SK-N-SH treated with all-trans-retinoic acid at 6 μM for 48 hours (cell line): ENCODE measurements at places on chromosomes 1 and 21.

DNA sequence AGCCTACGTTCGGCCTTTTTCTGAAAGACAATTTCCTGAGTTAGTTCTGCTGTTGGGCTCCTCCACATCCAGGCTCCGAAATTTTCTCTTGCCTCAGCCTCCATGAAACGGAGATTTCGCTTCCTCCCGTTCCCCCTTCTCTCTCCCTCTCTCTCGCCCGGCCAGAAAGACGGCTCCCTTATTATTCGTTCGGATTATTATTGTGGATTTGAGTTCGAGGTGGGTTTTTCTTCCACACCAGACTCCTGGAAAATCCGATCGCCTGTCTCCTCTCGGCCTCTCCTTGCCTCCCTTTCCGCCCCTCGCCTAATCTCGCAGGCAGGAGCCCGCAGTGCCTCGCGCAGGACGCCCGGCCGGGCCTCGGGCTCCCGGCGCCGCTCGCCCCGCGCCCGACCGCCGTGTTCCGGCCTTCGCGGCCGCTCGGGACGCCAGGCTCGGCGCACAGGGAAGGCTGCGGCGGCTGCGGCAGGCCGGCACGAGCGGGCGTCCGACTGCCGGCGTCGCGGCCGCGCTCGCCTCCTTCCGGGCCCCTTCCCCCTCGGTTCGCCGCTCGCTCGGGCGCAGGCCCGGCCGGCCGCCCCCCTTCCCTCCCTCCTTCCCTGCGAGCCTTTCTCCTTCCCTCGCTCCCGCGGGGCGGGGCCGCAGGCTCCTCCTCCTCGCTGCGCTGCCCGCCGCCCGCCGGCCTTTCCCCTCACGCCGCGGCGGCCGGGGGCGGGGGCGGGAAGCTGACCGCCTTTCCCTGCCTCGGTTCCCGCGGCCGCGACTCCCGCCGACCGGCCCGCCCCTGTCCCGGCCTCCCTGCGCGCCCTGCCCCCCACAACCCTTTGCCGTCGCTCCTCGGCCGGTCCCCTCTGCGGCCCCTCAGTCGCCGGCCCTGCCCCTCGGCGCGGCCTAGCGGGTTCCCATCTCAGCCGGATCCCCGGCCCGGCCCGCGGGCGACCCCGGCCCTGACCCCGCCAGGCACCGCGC, at the start of gene ARHGEF11:
TSS of gene ARHGEF11 (minus strand) at position 493 of the 969 bp plus-strand sequence. CDS start 1,412 bp downstream, outside the sequence.
- peak; percentile 95 for ATAC-seq

- no peak for ATAC-seq
Observed at GRCh38 chr1:49036700-49037099, 260.0 kb upstream of the BEND5 start.

DNA sequence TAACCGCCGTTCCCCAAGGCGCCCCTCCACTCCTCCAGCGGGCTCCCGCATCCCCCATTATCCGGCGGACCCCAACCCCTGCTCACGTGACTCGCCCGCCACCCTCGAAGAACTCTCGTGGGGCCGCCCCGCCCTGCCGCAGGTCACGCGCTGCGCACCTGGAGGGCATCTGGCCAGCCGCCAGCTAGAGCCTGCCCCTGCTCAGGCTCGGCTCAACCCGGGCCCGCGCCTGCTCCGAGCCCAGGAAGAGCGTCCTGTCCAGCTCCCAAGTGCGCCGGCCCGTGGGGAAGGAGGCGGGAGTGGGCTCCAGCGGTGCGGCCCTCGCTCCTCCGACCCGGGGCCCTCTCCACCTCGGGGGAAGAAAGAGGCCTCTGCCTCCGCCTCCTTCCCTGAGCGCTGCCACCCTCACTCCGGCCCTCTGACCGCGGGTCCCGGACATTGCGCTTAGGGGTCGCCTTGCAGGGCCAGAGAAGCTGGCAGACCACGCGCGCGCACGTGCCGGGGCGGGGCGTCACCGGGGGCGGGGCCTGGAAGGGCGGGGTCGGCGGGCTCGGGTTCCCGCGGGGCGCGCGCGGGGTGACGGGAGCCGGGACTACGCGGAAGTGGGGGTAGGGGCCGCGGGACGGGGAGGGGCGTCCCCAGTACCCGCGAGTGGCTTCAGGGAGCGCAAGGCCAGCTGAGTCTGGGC, 28.4 kb downstream of the HMGN2 start:
- peak; percentile 88 for ATAC-seq

- ATAC-seq: no peak
Observed at GRCh38 chr1:163467289-163467688, 145.5 kb downstream of the NUF2 start.

- no peak for ATAC-seq
Observed at GRCh38 chr1:205357567-205357966, 845 bp upstream of the KLHDC8A start.

- ATAC-seq: no peak
Observed at GRCh38 chr1:10835421-10835820, 39.0 kb upstream of the CASZ1 start.

DNA sequence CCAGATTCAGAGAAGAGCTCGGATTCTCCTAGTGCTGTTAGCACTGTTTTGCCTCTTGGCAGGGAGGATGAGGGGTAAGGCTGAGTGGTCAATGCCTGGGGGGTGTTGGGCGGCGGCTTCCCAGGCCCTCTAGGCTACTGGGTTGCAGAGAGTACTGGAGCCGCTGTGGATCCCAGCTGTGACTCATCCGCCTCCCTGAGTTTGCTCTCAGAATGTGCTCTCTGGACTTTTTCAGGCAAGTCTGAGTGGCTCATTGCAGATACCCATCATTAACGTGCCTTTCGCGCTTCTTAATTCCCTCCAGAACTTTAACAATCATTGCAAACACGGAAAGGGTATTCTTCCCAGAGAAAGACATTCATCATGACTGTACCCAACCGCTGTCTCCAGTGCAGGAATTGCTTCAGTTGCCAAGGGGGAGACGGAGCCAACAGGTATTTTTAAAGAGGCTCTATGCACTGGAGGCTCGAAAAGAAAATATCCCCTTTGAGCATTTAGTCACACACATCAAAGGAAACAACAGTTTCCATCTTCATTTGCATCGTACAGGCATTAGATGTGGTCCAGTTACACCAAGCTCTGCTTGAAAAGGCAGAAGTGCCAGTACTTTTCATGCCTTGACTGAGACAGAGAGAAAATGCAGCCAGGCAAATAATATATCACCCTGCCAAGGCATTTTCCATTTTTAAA, 14.4 kb upstream of the CAMTA1 start:
- ATAC-seq: peak; percentile 97

DNA sequence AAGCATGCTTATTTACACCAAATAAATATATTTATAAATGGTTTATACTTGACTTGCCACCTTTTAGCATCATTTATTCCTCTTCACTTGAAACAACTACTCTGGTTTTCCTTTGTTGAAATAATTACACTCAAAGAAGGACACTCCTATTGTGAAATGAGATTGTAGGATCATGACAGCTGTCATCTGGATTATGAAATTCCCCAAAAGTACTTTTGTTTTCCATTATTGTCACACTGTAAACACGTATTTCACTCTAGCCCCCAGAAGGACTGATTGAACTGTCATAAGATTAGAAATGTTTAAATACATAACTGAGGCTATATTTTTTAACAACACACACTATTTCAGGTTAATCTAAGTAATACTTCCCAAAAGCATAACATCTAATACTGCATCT, 593.8 kb downstream of the LRRIQ3 start:
- no peak for ATAC-seq

- peak; percentile 76 for ATAC-seq
Observed at GRCh38 chr1:152188673-152189591, 29.9 kb upstream of the RPTN start.

GRCh38 chr1:57882072-57882471, 458.2 kb upstream of the DAB1 start:
- peak; percentile 50 for ATAC-seq

GRCh38 chr1:53089478-53090226, 27.6 kb downstream of the PODN start:
- ATAC-seq: peak; percentile 36; the same call in 2 of the 3 replicates

DNA sequence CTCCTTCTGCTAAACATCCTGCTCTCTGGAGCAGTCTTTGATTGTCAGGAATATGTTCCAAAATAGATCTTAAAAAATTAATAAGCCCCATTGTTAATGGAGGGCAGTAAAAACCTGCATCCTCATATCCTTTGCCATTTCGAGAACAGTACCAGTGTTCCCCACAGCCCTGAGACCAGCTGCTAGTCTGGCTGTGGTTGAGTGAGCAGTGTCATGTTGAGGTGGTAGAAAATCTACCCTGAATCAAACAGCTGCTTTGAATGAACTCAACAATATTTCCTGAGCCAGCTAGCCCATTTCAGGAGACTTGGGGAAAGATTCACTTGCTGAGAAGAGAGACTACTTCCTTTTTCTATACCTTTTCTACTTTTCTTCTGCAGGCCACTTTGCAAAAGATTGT, 24.4 kb downstream of the FABP3 start:
- ATAC-seq: no peak

DNA sequence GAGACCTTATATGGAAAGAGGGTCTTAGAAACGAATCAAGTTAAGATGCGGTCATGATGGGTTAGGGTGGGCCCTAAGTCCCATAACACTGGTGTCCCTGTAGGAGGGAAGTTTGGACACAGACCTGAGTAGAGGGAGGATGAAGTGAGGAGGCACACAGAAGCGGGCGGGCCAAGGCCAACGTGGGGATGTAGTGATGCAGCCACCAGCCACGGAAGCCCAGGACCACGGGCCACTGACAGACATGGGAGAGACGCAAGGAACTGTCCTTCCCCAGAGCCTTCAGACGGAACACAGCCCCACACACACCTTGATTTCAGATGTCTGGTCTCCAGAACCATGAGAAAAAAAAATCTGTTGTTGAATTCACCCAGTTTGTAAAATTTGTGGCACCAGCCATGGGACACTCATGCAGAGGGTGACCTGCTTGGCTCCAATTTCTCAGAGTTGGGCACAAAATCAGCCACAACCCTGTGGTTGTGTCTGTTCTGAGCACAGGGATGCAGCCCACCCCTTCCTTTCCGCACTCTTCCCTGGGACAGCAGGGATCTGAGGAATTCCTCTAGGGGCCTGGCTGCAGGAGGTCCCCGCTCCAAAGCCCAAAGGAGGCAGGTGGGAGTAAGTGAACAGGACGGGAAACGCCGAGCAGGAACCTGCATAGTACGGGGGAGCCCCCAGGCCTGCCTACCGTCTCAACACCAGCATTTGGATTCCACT, 61.1 kb downstream of the RIPK4 start:
- no peak for ATAC-seq

- ATAC-seq: peak; percentile 48
Observed at GRCh38 chr21:42038826-42039425, 28.8 kb upstream of the ZBTB21 start.

- ATAC-seq: no peak
Observed at GRCh38 chr1:65921446-65921845, 128.8 kb downstream of the PDE4B start.

DNA sequence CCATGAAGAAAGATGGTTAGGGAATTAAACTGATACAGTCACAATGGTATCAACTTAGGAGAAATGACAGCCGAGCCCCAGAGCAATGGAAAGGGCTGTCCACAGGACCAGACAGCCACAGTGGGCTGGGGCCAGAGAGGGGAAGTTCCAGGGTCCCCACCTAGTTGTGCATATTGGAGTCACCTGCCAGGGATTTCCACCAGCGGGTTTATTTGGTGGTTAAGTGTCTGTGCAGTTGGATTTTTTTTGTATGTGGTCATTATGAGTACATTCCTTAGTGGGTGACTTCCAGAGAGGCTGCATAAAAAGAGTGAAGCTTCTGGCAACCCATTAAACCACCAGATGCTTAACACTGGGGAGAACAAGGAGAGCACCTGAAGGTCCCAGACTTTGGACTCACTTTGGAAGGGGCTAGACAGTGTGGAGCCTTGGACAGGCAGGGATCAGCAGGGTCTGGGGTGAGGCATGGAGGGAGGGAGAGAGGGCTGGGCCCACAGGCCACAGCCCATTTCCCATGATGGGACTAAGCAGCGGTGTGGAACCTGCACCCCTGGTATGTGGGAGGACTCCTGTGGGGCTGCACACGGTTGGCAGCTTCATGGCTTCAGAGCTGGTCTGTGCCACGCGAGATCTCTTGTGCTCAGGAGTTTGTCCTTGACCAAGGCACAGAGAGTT, 7.8 kb upstream of the PTTG1IP start:
- ATAC-seq: peak; percentile 70

DNA sequence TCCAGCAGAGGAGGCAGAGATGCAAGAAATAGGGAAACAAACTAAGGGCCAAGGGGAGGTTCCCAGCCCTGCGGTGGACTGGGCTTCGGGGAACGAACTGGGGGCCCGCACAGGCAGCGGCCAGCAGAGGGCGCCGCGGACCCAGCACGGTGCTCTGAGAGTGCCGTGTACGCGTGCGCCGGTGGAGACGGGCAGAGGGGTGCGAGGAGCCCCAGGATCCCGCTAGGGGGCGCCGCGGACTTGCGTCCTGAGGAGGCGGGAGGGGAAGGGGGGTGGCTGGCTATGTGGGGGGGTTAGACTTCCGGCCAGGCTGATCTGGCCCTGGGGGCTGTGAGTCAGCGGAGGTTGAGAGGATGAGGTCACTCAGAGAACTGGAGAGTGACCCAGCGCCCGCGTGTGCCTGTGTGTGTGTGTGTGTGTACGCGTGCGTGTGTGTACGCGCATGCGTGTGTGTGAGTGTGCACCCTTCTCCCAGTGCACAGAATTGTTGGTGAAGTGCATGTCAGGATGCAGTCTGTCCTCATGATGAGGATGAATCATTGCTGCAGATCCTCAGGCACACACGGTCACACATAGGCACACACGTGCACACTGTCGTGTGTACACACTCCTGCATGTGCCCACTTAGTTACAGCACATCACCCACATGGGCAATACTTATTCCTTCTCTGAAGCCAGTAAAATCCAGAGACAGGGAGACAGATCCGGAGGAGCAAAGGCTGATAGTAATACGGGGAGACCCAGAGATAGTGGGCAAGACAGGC, 17.0 kb downstream of the NES start:
- ATAC-seq: peak; percentile 79

- ATAC-seq: no peak
Observed at GRCh38 chr1:202148391-202148790, 3.9 kb upstream of the ARL8A start.

- no peak for ATAC-seq
Observed at GRCh38 chr1:205047764-205048231, 4.8 kb downstream of the CNTN2 start.

DNA sequence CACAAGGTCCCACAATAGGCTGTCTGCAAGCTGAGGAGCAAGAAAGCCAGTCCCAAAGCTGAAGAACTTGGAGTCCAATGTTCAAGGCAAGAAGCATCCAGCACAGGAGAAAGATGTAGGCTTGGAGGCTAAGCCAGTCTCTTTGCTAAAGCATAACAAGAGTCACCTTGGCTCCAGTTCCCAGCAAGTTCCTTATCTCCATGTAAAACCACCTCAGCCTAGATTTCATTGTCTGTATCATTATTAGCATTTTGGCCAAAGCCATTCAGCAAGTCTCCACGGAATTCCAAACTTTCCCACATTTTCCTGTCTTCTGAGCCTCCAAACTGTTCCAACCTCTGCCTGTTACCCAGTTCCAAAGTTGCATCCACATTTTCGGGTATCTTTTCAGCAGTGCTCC, 36.9 kb downstream of the PIGM start:
- ATAC-seq: no peak

- no peak for ATAC-seq
Observed at GRCh38 chr1:23026568-23026967, 7.3 kb downstream of the KDM1A start.
